Sigmoid colon (tissue), 7 donors: ENCODE measurements at places on chromosomes 11 and 22. TPM values are rescaled to one million over a fixed set of nuclear protein-coding genes. Genes with fewer than 3 reads are reported as not detected.

- DNase-seq, result no peak
These were observed 12.0 kb downstream of the ST14 start for GRCh38 chr11:130171534-130171933.

DNA sequence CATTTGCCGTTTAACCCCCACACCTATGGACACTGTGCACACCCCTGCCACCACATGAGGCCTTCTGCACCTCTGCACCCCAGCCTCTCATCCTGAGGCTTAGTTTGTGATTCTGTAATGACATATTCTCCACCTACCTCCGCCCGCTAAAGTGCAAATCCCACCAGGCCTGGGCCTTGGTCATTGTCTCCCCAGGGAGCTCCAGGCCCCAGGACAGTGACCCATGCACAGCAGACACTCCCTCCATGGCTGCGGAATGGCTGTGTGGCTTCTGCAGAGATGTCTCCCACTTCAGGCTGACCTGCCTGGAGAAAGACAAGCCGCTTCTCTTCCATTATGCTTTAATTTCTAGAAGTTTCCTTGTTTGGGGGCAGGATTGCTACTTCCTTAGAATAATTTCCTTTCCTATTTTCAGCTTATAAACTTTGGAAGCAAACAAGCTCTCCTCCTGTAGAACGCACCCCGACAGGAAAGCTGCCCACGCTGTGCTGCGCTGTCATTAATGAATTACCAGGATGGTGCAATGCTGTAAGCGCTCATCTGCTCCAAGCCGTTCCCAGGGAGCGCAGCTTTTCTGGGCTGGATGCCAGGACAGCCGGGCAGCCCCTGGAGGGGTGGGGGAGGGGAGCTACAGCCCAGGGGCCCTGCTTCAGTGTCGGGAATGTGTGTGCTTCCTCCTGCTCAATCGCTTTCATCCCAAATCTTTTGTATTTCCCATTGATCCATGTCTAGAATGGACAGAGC lies 618.0 kb downstream of the BRD1 start:
- peak; percentile 30 for DNase-seq

DNA sequence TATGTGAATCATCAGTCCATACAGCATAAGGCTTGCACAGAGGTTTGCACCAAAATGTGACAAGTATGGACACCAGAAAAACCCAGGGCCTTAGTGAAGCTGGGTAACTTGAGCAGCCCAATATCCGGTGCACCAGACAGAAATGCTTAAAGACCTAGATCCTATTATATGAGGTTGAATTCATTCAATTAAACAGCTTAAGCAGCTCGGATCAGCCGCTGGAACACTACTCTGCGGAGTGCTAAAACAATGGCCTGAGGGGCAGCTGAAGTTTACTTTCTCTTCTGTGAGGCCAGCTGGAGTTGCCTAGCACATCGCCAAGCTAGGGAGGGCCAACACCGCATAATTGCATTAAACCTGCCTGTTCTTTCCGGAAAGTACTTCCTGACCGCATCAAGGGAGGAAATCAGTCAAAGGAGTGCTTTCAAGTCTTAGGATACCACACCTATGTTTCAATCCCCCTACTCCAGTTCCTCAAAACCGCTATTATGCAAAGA lies 17.0 kb upstream of the FAM181B start:
- no peak for DNase-seq

GRCh38 chr22:23682827-23683355 lies 7.9 kb upstream of the RGL4 start:
- DNase-seq, result peak; percentile 12

- DNase-seq, result no peak
These were observed 52.1 kb downstream of the ALG9 start for GRCh38 chr11:111819161-111819828.

DNA sequence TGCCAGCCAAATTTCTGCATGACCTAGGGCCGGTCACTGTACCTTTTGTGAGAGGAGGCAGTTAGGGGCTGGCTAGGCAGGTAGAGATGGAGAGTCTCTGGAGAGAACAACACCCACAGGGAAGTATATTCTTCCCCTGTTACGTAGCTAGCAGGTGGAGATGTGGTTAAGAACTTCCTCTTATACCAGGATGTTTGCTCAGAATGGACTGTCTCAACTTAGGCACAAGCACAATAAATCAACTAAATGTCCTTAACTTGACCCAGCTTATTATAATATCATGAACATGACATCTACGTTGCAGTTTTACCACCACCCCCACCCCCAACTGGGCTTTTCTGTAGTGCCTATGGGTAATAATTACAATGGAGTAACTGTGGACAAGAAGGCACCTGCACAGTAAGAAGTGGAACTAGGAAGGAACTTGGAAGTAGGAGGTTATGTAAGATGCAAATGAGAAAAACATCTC lies 60.7 kb upstream of the MPEG1 start:
- no peak for DNase-seq

DNA sequence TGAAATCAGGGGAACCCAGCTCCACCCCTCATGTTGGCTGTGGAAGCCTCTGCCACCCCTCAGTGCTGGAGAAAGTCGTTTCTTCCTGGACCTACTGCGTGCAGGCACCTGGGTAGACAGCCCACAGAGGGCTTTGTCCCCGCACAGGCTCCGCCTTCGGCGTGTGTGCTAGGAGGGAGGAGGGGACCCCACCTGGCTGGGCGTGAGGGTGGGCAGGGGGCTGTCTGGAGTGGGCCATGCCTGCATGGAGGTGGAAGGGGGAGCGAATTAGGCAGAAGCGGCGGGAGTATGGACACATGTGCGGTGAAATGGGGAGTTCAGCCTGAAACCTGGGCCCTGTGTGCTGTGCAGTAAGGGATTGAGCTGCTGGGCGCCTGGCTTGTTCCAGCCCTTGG lies 49.3 kb downstream of the FBLN1 start:
- no peak for DNase-seq

The C2CD3 gene
- total RNA-seq, result 20.4 TPM

- DNase-seq, result no peak
These were observed 2.3 kb upstream of the OSBPL5 start for GRCh38 chr11:3167143-3168119.

The CALCB gene
- 0.33 TPM for total RNA-seq

DNA sequence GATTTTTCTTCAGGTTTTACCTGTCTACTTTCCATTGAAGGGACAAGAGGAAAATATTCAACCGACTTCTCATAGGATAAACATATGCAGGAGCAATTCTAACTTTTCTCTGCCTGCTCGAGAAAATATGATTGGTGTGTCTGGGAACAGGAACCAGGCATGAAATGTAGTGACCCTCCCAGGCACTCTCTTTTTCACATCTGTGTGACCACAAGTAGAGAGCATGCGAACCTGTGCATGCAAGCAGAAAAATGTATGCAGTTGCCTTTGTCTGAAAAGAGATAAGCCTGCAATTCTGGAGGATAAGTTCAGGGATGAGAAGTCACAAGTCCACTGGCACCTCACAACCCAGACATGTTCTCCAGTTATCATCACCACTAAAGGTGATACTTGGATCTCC lies 583.5 kb upstream of the FAT3 start:
- DNase-seq, result no peak

The PKDREJ gene
- total RNA-seq, result 0.36 TPM

The CCT8L2 gene
- total RNA-seq, result not detected

The OR8G5 gene
- total RNA-seq, result not detected

- DNase-seq, result no peak
These were observed 17.7 kb downstream of the PAMR1 start for GRCh38 chr11:35507688-35508087.

The DGCR6 gene
- total RNA-seq, result 6.6 TPM

The PACSIN3 gene
- total RNA-seq, result 72.0 TPM

The GPR83 gene
- total RNA-seq, result 0.36 TPM

The EHF gene
- total RNA-seq, result not detected

- DNase-seq, result no peak
These were observed 35.0 kb downstream of the LRP5 start for GRCh38 chr11:68347345-68347744.

- no peak for DNase-seq
These were observed 10.6 kb upstream of the XBP1 start for GRCh38 chr22:28810821-28811491.

The GSTT2B gene
- 3.0 TPM for total RNA-seq

The MUC2 gene
- not detected for total RNA-seq

- DNase-seq, result no peak
These were observed 20.1 kb upstream of the CECR2 start for GRCh38 chr22:17349172-17349571.

The KDM4E gene
- not detected for total RNA-seq

DNA sequence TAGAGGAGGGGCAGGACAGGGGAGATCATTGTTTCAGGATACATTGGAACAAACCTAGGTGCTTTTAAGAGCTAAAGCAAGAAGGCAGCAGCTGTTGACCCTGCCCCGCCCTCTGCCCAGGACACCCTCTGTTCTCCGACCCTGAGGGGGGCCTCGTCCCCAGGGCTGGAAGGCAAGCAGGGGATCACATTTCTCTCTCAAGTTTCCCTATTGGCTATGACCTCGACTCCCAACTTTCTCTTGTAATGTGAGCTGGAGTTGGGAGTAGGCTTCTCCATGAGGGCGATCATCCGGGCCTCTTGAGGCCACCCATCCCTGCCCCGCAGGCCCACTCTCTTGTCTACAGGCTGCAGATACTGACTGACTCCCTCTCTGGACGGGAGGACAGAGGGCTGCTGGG lies 37.7 kb downstream of the DSCAML1 start:
- DNase-seq, result no peak

The CBLIF gene
- not detected for total RNA-seq

GRCh38 chr11:85595285-85595884 lies 31.8 kb downstream of the DLG2 start:
- no peak for DNase-seq

The RBM4 gene
- total RNA-seq, result 101 TPM

DNA sequence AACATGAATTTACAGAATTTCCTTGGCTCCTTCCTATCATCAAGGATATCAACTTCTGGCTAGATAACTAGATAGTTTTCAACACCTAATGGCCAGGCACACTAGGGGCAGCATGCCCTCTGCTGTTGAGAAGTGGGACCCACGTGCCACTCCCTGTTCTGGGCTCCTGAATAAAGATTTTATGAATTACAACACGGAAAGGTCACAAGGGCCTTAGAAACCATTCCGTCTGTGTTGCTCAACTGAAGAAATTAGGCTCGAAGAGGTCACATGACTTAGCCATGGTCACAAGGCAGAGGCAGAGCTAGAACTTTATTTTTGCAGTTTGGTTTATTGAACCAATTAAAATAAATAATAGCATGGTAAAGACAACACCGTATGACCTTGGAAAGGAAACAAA lies 36.0 kb downstream of the PRCP start:
- DNase-seq, result peak; percentile 81

DNA sequence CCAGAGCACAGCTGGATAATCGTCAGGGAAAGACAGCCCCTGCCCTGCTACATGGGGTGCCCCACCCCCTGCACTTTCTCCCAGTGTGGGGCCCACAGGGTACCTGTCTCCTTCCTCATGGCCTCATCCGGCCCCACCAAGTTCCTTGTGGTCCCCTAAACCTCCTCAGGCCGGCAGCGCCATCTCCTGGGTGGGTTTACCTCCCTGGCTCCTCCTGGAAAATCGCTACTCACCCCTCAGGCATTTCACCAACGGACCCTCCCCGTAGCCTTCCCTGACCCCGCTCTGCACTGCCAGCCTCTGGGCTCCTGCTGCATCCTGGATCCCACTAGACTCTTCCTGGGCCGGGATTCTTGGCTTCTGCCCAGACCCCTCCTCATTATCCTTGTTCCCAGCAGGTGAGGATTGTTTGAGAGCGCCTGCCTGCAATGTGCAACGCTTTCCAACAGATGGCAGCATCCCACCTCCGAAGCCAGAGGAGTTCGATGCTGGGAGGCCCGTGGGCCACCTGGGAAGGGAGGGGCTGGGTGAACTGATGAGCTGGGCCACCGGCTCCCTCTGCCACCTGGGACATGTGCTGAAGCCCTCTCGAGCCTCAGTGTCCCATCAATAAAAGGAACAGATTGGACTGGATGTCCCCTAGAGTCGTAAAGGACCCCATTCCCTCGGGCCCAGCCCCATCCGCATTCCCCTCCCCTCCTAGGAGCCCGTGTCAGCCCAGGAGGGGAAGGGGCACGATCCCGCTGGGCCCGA lies 44.2 kb upstream of the TTLL12 start:
- DNase-seq, result no peak

DNA sequence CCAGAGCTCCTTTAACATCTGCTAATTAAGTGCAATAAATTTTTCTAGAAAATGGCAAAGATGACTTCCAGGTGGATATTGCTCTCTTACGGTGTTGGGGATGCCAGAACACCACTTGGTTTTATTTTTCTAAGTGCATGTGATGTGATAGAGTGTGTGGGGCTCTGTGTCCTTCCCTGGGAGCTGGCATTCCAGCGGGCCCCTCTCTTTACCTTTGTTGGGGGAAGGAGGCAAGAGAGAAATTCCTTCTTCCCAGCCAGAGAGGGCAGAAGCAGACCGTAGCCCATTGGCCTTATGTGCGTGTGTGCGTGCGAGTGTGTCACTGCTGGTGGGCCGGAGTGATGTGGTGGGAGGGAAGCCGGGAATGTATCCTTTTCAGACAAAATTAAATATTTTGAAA lies 17.2 kb downstream of the TEF start:
- no peak for DNase-seq

The APOL5 gene
- total RNA-seq, result not detected

DNA sequence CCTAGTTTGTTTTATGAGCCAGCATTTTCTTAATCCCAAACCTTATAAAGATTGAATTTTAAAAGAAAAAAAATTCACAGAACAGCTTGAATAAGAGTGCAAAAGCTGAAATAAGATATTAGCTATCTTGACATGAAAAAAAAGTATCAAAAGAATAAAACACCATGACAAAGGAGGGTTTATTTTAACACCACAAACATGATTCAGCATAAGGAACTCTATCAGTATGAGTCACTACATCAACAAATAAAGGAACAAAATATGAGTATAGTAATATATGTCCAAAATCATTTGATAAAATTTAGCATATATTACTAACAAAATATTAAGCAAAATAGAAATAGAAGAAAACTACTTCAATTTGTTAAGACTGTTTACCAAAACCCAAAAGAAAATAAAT lies 9.6 kb upstream of the LMO1 start:
- DNase-seq, result no peak

The SULT4A1 gene
- total RNA-seq, result 1.3 TPM

The KRTAP5-1 gene
- not detected for total RNA-seq
